ENCODE measurements at places on chromosomes 6 and 20. TPM values are rescaled to one million over a fixed set of nuclear protein-coding genes. Genes with fewer than 3 reads are reported as not detected.

GABRR1 gene
- total RNA-seq: not detected

GPRC6A gene
- not detected for total RNA-seq

E2F1 gene
- total RNA-seq: 22.3 TPM

TCP11 gene
- not detected for total RNA-seq

CGAS gene
- 4.4 TPM for total RNA-seq

MRPS26 gene
- 148 TPM for total RNA-seq

AIF1 gene
- total RNA-seq: not detected
